ENCODE measurements at places on chromosomes 3 and 15.
A peak's percentile ranks its signal among the peaks of the same experiment; 100 is the strongest.

DNA sequence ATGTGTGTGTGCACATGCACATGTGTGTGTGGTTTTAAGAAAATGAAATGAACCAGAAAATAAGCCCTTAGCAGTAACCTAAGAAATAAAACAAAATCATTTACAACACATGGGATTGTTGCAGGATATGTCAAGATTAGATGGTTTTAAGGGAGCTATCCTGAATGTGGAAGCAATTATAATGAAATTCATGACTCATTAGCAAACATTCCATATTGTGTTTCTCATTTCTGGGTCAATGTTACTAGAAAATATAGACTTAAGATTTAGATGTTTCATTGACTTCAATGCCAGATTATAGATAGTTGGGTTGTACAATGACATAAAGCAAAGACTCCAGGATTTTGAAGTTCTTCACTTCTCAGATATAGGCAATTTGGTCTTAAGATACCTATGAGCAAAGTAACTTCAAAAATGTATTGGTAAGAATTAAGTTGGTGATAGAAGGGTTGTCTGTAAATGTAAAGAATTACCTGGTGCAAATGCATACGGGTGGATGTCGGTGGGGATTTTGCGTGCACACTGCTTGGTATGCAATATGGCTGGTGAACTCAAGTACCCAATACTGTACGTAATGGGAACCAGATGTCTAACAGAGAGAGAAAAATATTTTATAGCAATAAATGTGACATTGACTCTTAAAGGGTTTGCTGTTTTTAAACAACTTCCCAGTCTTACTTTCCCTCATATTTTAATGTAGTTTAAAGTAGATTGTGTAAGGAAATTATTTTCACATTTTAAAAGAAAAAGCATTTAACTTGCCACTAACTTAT lies 53.9 kb upstream of the NR2F2 start:
- no peak for DNase-seq

GRCh38 chr3:122989856-122990575 lies 37.5 kb downstream of the SEMA5B start:
- no peak for DNase-seq

DNA sequence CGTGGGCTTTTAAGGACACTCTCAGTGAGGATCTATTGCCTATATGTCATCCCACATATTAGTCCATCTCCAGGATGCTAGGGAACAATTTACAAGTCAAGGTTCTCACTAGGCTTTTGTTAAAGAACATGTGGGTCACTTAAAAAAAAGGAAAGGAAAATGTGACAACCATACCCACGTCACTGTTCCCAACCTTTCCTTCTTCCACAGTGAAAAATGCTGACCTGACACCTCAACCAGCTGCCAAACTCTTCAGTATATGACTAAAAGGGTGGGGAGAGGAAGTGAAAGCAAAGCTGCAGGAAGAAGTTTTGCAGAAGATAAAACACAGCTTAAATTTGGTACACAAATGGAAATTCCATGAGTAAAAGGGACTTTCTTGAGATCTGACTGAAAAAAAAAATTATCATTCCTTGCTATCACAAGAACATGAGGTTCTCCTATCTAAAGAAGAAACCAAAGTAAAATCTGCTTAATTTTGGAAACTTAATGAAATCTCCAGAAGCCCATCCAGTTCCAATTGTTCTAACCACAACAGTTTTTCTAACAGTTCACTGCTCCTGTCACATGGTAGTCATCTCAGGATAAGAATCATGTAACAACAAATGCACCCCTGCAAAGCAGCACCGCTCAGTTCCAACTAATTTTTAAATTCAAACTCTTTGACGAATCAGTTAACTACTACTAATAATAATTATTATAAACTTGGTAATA lies 117.0 kb upstream of the TSPAN3 start:
- DNase-seq: peak; percentile 35

DNA sequence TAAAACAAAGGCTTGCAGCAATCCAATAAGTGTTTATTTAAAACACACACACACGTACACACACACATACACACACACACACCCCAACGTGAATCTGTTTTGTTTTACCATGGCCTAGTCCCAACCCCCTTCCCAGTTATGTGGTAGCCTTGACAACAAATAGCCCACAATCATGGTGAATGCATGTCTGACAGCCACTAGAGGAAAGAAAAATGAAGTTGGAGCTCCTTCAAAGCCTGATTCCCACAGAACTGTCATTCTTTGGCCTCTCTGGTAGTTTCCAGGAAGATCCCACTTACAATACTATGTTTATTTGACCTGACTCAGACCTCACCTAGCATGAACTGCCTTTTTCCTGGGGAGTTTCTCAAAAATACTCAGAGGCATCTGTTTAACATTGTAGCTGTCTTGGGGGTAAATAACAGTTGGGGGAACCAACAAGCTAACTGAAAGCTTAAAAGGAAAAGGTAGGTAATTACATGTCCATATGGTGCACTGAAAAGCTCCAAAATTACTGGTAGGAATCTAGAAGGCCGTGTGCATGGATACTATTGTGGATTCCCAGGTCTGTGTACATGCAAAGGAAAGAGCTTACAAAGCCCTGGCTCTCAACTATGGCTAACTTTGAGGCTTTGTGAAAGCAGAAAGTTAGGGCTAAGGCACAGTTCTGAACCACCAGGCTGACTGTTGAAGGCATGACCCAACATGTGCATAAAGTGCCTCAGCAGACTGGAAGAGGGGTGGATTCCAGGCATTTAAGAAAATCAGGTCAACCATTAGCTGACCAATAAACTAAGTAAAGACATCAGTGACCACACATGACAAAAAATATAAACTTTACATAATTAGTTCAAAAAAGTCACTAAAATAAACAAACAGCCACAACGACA lies 65.3 kb downstream of the FAIM start:
- DNase-seq: no peak

DNA sequence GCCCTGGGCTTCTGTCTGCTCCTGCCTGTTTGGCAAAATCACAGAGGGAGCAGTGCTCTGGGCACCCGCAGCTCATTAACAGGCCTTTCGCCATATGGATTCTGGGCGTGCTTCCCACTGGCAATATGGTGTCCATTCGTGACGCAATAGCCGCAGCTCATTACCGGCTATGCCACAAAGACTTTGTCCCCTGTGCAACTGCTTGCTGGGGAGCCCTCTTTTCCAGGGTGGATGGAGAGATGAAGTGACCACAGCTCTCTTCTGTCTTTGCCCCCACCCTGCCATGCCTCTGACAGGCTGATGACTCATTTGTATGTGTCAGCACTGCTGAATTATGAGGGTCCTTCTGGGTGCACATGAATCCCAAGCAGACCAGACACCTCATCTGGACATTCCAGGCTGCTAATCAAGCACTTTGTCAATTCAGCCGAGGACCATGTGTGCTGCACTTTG lies 214.3 kb upstream of the FEZF2 start:
- no peak for DNase-seq

GRCh38 chr15:91965501-91966193 lies 112.1 kb downstream of the SLCO3A1 start:
- DNase-seq: no peak

DNA sequence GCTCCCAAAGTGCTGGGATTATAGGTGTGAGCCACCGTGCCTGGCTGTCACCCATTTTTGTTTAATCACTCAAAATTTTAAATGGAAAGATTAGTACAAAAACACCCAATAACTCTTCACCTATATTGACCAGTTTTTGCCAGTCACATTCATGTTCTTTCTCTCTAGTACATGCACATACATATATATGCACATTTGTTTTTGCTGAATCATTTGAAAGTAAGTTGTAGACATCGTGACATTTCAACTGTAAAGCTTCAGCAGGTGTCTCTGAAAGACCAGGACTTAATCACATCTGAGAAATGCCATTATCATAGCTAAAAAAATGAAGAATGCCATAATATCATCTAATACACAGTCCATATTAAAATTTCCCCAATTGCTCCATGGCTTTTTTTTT lies 6.5 kb upstream of the SEMA4B start:
- no peak for DNase-seq

DNA sequence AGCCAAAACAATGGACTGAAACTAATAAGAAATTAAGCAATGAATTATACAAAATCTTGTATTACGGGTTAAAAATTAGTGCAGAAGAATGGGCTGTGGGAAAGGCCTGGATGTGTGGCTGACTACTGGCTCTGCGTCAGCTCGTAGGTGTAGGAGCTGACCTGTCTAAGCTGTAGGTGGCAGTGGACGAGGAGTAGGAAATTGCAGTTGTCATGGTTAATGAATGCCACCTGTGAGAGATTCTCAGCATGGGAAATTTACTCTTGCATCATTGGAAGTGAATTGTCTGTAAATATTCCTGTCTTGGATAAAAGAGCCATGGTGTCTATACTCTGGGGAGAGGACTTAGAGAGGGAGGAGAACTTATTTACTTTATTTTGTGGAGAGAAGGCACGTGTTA lies 23.4 kb downstream of the CHRNA7 start:
- DNase-seq: no peak

DNA sequence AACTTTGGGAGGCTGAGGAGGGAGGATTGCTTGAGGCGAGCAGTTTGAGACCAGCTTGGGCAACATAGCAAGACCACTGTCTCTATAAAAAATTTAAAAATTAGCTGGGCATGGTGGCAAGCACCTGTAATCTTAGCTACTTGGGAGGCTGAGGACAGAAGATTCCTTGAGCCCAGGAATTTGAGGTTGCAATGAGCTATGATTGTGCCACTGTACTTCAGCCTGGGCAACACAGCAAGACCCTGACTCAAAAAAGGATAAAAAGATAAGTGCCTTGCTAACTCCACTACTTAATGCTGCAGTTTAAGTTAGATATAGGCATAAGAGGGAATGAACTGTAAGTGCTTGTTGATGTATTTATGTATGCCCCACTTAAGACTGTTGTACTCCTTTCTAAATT lies 102.2 kb downstream of the P3H2 start:
- no peak for DNase-seq

DNA sequence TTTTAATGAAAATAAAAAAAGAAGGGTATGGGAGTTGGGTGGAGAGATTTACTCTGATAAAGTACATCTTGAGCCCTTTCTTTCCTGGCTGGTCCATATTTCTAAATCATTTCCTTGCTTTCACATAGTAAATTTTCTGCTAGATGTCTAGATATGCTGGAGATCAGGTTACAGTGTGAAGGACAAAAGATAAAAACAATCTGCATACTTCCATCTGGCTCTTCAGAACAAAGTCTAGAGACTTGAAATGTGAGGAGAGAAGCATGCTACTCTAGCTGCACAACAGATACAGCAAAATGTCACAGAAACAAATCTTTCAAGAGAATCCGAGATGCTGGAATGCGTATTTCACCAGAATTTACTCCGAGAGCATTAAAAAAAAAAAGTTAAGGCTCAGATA lies 42.2 kb downstream of the FOXP1 start:
- DNase-seq: no peak

DNA sequence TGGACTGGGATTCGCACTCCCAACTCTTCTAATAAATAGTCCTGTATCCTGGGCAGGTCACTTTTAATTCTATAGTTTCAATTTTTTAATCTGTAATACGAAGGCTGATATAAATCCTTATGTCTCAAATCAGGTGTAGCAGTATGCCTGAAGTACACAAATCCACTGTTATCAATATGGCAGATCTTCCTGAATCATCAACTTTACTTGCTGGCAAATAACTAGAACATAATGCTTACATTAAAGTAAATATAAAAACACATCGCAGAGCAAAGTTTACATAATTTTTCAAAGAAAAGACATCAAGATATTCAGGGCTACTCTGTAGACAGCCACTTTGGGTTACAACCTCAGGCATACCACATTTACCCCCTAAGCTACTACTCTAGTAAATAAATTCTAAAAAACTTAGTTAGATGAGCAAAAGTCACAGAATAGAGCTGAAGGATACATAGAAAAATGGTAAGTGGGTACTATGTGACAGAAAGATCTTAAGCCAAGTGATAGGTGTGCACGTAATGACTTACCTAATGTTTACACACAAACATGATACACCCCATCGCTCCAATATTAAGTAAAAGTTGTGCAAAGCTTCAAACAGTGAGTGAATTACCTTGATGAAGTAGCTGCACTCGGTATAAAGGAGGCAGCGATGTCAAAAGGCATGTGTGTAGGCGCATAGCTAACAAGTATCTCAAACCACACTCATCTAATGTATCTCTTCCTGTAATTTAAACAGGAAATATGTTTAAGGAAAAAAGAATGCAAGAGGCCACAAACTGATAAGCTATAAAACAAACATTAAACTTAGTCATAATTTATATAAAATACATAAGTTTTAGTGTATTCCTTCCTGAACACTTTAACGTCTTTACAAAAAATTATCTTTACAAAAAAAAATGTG lies 127.9 kb downstream of the DMXL2 start:
- no peak for DNase-seq

GRCh38 chr3:155208183-155208800 lies 85.2 kb downstream of the STRIT1 start:
- no peak for DNase-seq

DNA sequence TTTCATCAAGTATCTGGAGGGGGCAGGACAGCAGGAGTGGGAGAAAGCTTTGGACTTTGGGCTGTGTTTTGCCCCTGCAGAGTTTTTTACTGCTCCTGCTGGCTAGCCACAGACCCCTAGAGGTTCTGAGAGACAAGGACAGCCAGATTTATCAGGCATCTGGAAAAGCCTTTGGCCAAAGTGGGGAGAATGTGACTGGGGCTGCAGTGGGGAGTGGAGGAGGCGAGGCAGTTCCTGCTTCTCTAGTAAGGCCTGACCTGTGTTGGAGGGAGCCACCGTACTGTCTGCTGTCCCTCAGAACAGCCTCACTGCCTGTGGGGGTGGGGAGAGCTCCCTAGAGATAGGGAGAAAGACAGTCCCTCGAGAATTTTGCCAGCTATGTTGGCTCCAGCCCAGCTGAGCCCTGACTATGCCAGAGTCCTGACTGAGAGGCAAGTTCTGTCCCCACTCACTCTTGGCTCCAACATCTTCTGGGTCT lies 2.2 kb downstream of the ALPK3 start:
- no peak for DNase-seq

DNA sequence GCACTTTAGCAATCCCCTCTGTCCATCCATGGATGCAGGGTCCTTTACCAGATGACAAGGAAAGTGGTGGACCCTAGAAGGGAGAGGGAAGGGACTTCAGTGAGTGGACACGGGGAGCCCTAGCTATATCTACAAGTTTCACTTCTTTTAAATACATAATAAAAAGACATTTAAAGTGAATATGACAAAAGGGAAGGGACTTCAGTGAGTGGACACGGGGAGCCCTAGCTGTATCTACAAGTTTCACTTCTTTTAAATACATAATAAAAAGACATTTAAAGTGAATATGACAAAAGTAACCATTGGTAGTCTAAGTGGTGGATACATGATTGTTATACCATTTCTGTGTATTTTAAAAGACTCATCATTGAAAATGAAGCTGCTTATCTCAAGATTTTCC lies 81.9 kb upstream of the HES1 start:
- DNase-seq: no peak

GRCh38 chr15:77659350-77660321 lies 26.9 kb upstream of the LINGO1 start:
- DNase-seq: peak; percentile 58

Data from activated naive CD4-positive, alpha-beta T cell treated with anti-CD3 and anti-CD28 coated beads for 36 hours (primary cell).